ENCODE measurements at places on chromosomes 7 and 10.

DNA sequence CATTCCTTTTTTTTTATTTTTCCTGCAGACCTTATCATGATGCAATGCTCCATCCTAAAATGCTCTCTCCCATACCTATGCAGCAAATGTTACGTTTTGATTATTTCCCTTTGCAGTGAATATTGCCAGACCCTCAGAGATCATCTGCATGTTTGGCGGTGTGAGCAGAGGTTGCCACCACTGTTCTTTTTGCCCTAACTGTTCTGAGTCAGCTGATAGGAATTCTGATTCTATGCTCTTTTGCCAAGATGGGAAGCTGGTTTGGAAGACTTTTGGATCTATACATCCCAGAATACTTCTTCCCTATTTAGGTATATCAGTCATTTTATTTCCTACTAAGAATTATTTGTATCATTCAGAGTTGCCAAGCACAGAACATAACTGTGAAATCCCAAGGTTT, 130.5 kb downstream of the KLF6 start:
- DNase-seq: no peak

DNA sequence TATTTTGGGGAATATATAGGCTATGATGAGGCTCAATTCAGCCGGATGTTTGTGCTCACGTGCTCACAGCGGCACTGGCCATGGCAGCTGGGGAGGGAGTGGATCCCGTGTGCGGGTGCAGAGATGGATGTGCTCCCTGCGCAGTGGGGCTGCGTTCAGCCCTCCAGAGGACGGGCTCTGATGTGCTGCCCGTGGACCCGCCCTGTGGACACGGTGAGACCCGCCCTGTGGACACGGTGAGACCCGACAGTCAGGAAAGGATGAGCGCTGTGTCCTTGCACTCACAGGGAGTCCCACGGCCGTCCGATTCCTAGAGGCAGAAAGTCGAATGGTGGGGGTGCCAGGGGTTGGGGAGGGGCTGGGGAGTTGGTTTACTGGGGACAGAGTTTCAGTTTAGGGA, 89.0 kb downstream of the DNAJB6 start:
- DNase-seq: no peak

DNA sequence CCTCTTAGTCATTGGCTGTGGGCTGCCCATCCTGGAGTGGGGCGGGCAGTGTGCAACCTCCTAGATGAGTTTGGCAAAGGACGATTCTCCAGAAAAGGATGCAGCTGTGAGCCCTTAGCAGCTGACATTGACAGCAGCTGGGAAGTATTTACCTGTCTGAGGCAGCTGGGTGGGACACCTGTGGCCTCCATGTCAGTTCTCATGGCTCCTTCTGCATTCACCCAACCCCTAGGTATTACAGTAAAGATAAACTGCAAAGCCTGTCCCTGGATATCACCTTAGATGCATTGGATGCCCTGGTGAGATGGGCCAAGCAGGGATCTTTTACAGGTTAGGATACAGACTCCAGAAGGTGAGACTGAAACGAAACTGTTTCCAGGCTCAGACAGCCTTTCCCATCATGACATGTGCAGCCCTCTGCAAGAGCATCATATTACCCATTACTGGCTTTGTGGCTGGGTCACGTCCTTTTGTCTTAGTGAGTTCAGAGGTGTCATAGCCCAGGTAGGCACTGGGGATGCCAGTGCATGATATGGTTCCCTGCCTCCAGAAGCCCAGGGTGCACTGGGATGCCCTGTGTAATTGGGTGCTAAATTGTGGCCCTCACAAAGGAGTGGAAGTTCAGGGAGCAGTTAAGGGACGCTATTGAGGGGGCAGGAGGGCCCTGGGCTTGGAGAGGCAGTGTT, 28.9 kb downstream of the MINDY4 start:
- DNase-seq: no peak

GRCh38 chr7:130950741-130951140, 216.7 kb upstream of the KLF14 start:
- no peak for DNase-seq

GRCh38 chr7:101299511-101300464, 21.8 kb downstream of the IFT22 start:
- DNase-seq: no peak

- no peak for DNase-seq
These were observed 360.7 kb upstream of the MYO3A start for GRCh38 chr10:25573316-25573715.
